Activated T-cell treated with anti-CD3 and anti-CD28 coated beads, Interleukin-2, amount 50 U/mL, for 72 hours (primary cell): ENCODE measurements at places on chromosomes 3 and 15. TPM values are rescaled to one million over a fixed set of nuclear protein-coding genes. Genes with fewer than 3 reads are reported as not detected.
A peak's percentile ranks its signal among the peaks of the same experiment; 100 is the strongest.

The TTC14 gene
- total RNA-seq, result 53.1 TPM

The BOC gene
- total RNA-seq, result 0.31 TPM

The TMOD2 gene
- total RNA-seq, result 5.1 TPM

GRCh38 chr15:37824717-37825382 lies 109.6 kb upstream of the TMCO5A start:
- DNase-seq, result no peak

DNA sequence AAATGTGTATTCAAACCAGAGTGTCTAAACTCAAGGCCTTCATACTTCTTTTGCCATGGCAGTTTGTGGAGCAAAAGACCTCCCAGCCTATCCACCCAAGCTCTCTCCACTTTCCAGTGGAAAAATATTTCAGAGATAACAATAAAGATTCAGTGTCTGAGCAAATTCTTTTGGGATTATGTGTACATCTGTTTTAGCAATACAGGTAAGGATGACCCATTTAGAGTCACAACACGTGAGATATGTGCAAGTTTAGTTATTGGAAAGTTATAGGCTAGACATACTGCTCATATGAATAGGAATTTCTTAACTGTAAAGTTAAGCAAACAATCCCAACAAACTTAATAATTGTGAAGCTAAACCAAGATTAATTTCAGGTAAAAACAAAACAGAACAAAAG lies 174.5 kb upstream of the LRIG1 start:
- no peak for DNase-seq

GRCh38 chr3:49553692-49554632 lies at the start of gene BSN:
TSS of gene BSN (plus strand) at chr3:49554477. CDS start at chr3:49554603, 126 bp downstream.
- peak; percentile 92 for DNase-seq

DNA sequence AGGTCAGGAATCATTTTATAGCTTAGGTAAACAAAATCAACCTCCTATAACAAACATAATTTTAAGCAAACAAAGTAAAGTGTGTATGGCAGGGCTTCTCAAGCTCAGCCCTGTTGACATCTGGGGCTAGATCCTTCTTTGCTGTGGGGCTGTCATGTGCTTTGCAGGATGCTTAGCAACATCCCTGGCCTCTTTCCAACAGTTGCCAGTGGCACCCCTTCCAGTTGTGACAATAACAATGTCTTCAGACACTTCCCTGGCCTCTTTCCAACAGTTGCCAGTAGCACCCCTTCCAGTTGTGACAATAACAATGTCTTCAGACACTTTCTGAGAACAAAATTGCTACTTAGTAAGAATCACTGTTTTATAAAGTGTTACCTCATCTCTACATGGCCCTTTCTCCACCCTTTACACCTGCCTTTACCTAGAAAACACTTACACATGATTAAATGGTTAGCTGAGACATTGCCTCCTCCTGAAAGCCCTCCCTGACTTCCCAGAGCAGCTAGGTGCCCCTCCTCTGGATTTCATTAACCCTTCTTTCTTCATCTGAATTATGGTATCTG lies 194.0 kb upstream of the LMCD1 start:
- DNase-seq, result no peak

DNA sequence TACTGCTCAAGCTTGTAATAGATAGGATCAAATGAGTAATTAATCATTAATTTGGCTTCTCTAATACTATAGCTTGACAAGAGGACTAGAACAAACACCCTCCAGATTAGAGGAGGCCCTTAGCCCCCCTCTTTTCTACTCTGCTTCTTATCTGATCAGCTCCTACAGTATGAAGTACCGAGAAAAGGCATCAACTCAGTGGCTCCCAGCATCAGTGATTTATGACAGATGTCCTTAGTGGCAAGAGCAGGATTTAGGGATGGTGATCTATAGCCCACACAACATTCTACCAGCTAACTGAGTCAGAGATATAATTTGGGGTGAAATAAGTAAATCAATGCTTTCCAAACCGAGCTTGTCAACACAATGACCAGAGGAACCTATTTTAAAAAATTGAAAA lies 541.1 kb downstream of the NLGN1 start:
- DNase-seq, result no peak

GRCh38 chr3:4730719-4731118 lies 237.6 kb downstream of the ITPR1 start:
- DNase-seq, result no peak

- no peak for DNase-seq
Observed at GRCh38 chr3:156290924-156291271, 170.5 kb downstream of the KCNAB1 start.

DNA sequence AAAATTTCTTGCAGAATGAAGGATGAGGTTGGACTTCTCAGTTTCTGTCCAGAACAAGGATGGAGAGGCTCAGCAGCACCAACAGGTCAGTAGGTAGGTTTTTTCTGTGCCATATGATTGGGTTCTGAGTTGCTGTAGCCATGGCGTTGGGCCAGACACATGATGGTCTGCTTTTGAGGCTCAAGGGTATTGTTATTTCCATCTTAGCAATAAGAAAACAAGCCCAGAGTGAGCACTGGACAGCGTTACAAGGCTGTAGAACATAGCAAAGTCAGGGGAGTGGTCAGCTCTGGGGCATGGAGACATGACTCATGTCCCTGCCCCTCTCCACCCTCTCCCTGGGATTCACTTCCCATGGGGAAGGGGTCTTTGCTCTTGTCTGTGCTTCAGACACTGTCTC lies 137.6 kb upstream of the TOPAZ1 start:
- DNase-seq, result no peak

GRCh38 chr3:194315965-194316361 lies 35.2 kb downstream of the CPN2 start:
- DNase-seq, result no peak

- no peak for DNase-seq
Observed at GRCh38 chr3:44068753-44069152, 172.9 kb upstream of the TOPAZ1 start.

DNA sequence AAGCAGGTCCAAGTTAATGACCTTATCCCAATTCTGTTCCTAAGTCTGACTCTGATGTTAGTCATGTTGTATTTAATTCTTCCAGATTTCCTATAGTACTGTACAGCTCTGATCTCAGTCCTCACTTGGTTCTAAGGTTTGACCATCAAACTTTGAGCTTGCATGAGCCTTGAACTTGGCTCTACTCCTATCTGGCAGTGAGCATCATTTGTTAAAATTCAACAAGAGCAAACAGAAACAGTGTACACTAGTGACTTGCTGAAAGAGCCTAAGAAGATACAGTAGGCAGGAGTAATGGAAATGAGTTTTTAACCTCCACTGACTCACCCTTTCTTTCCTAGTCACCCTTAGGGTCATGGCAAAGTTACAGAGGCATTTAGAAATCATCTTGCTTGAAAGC lies 451.1 kb upstream of the TPRG1 start:
- DNase-seq, result no peak

GRCh38 chr3:45631486-45631885 lies 36.9 kb downstream of the LIMD1 start:
- DNase-seq, result no peak

DNA sequence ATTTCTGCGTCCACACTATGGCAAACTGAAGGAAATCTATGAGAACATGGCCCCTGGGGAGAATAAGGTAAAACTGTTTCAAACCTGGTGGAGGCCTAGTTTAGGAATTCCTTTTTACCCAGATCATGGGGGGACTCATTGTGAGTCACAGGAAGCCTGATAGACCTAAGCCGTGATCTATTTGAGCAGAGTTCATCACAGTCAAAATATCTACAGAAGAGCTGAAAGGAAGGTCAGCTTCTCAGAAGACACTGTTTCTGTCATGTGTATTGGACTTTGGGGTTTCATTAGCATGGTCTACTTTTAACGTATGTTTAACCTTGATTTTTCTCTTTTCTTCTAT lies 1.3 kb downstream of the PSMD2 start:
- no peak for DNase-seq

DNA sequence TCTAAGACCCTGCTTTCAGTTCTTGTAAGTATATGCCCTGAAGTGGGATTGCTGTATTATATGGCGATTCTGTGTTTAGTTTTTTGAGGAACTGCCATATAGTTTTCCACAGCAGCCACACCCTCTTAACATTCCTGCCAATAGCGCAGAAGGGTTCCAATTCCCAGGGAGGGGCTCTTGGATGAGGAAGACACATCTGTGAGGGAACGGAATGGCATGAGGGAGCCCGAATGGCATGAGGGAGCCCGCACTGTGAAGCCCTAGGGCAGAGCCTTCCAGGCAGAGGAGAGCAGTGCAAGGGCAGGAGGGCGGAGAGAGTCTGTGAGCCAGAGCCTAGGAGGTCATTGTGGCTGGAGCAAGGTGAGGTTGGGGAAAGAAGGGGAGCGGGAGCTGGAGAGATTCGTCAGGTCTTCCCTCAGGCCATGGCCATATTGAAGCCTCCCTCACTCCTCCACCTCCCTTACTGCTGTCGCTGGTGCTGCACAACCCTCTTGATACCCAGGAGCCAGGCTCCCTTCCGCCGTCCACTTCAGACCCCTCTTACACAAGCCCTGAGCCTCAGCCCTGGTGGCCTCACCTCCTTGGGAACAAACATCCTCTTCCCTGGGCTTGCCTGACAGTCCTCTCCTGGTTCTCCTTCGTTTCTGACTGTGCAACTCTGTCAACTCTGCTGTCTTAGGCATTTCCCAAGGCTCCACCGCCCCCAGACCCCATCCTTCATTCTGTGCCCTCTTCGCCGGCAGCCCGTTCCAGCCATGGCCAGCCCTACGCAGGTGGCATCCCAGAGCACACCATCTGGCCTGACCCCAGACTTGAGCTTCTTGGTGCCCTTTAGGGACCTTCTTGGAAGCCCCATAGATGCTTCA lies 51.4 kb downstream of the FGD5 start:
- no peak for DNase-seq

GRCh38 chr15:96553451-96553850 lies 223.0 kb downstream of the NR2F2 start:
- DNase-seq, result no peak

DNA sequence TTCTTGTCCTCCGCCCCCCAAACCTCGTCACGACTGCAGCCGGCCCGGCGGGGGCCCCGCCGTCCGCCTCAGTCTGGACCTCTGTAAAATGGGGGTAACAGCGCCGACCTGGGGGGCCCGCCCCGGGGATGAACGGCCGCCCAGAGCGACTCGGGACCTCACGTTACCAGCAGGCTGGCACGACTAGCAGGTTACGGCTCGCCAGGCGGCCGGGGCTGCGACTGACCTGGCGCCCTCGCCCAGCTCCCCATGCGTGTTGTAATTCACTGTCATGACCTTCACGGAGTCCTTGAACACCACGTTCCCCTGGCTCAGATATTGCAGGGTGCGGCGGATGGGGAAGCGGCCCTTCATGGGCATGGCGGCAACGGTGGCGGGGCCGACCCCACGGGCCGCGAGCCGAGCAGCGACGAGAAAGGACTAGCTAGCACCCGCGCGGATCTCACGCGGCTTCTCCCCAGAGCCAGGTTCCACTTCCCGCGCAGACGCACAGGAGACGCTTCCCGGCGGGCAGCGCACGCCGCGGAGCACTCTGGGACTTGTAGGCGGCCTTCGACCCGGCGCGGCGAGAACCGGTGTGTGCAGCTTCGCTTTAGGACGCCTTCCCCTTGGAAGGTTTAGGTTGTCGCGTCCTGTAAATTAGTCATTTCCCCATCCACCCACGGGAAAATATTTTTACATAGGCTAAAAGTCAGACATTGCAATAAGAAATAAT lies at the start of gene MRPS25:
Gene MRPS25 (minus strand): TSS at position 481 of the 715 bp plus-strand sequence. CDS start 121 bp downstream, at position 360.
- DNase-seq, result peak; percentile 91

DNA sequence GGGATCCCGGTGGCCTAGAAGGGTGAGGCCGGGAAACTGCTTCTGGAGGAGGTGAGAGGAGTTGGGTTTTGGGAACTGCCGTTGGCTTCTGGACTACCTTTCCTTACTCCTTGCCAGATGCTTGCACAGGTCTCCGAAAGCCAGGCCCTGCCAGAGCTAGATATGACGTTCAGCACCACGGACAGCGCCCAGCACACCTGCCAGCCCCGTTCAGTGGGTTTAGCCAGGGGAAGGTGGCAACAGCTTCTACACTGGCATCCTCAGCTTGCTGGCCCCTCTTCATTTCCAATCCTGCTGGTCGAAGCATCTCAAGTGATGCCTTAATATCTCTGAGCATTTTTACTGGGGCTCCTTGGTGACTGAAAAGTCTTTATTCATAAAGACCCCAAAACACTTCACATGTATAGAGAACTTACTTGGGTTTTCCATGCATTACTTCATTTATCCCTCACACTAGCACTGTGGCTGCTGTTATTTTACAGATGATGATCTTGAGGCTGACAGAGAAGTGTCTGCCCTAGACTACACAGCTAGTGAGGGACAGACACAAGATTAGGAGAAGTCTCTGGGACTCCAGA lies 21.9 kb downstream of the HCN4 start:
- DNase-seq, result peak; percentile 60

DNA sequence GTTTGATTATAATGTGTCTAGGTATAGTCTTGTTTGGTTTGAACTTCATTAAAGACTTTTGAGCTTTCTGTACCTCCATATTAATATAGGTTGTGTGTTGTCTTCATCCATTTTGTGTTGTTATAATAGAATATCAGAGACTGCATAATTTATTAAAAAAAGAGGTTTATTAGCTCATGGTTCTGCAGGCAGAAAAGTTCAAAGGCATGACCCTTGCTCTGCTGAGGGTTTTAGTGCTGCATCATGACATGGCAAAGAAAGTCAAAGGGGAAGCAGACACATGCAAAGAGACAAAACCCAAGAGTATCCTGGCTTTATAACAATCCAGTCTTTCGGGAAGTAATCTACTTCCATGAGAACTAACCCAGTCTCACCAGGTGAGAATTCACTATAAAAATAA lies 358.2 kb downstream of the EDEM1 start:
- no peak for DNase-seq

- no peak for DNase-seq
Observed at GRCh38 chr15:57149196-57149595, 227.1 kb upstream of the CGNL1 start.

DNA sequence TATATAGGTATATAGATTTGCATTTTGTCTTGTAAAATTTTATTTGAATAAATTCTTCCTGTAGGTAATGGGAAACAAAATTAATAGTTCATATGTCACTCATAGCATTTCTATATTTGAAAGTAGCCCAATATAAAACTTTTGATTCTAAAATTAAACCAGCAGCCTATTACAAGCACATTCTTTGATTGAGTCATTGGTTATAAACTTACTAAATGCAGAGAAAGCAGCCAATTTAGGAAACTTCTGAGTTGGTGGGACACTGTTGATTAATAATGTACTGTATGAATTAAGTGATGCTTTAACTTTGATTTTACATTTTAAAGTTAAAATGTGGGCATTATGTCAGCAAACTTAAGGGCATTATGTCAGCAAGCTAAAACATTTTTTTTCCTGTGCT lies 34.5 kb downstream of the NR1D2 start:
- DNase-seq, result no peak
